ENCODE measurements at places on chromosomes 16 and 17.

DNA sequence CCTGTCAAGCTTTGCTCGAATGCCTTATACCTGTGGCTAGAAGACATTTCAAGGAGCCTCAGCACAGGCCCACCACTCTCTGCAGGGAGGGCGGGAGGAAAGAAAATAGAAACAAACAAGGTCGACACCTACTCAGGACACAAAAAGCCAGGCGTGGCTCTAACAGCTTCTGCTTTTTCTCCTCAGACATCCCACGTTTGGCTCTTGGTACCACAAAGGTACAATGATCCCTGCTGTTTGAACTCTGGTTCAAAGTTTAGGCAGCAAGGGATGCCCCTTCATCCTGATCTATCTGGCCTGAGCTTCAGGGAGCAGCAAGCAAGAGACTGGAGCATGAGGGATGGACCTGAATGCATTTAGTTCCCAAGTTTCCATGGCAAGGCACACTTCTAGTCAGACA is 57.1 kb downstream of the CREBBP start:
- DNase-seq, result no peak

- no peak for DNase-seq
Measured at GRCh38 chr17:50949128-50949988, 83.2 kb upstream of the TOB1 start.

DNA sequence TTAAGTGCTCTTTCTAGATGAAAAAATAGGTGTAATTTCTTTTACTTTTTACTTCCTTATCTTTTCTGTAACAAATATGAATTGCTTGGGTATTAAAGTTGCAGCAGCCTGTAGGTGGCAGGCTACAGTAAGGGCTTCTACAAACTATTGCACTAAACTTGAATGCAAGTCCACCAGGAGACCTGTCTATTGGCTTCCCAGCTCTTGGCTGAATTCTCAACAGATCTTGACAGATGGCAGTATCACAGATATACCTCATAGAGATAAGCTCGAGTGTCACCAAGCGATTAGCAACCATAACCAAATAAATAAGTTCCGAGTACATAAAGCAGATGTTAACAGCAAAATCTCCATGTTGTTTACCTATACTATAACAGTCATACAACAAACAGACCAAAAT is 5.9 kb downstream of the BBS2 start:
- DNase-seq, result no peak

DNA sequence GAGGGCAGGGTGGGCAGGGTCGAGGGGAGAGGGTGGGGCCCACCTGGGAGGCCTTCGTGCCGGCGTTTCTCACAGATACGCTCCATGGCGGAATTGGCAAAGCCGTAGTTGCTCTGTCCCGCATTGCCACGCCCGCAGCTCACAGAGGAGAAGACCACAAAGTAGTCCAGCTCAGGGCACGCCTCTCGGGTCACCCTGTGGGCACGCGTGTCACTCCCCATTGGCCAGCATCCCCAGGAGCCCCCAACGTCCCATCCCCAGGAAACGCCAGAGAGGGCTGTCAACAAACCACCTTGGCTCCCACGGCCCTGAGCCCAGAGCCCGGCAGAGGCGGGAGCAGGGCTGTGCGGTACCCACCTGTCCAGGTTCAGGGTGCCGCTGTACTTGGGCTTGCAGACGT is 16.1 kb downstream of the FASN start:
- no peak for DNase-seq

DNA sequence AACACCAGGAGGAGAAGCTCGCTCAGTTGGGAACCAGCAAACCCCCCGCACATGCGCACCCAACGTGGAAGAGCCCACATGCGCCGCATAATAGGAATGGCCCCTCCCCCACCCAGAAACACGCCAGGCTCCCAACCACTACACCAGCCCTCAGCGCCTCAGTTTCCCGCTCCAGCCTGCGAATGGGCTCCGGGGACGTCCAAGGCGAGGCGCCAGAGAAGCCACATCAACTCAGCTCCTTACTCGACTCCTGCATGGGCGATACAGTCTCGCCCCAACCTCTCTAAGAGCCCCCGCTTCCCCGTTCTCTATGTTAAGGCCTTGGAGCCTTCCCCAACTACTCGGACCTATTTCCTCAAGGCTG is 504 bp downstream of the SRSF1 start:
- peak; percentile 12 for DNase-seq

DNA sequence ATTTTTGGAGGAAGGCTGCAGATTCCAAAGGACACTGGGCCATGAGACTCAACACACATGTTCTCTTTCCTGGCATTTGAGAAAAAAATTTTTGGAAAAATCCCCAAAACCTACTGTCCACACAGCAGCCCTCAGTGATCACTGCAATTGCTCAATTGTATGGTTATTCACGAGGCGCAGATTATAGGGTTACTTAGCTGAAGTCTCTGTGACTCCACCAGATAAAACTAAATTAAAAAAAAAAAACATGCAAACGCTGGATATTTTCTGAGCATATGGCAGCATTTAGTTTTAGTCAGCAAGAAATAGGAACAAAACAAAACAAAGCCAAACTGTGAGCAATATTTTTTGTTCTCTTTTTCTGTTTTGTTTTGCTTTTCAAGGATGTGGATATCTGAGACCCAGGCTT is 83.8 kb upstream of the FAM20A start:
- DNase-seq, result no peak

GRCh38 chr17:64335486-64335885 is 55.2 kb downstream of the PECAM1 start:
- DNase-seq, result no peak

- DNase-seq, result no peak
Measured at GRCh38 chr17:40818343-40818732, 4.1 kb downstream of the KRT10 start.

DNA sequence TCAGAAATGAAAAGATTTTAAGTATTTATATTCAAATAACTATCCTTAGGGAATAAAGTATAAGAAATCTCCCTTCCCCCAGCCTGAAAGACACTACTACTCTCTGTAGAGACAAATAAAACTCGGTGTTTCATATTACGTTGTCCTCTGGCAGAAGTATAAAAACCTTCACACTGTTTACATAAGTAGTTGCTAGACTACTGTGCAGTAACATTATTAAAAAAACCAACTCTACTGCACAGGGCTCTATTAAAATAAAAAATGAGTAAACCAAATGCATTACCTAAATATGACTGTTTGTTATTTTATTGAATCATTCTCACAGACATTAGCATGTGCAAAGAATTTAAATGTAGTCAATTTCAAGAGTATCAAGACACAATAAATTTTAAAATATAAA is 67.4 kb downstream of the MED13 start:
- no peak for DNase-seq

GRCh38 chr16:46712911-46713310 is 23.5 kb downstream of the ORC6 start:
- no peak for DNase-seq

GRCh38 chr16:12801511-12802042 is 2.1 kb downstream of the CPPED1 start:
- DNase-seq, result no peak

- DNase-seq, result no peak
Measured at GRCh38 chr16:60432472-60432871, 1603.8 kb downstream of the CDH8 start.

DNA sequence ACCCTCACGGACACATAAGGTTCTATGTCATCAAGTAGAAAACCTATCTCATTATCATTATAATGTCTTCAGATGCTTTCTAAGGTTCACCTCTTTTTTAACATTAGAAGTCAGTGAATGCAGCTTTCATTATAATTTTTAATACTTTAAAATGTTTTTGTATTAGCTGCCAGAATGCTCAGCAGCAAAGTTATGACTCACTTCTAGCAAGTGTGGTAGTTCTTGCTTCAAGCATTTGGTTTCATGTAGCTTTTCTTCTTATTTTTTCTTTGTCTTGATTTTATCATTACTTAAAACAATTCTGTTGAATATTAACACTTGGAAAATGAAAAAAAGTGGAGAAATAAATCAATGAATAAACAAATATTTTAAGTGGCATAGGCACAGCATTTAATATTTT is 23.4 kb downstream of the LPCAT2 start:
- no peak for DNase-seq

- no peak for DNase-seq
Measured at GRCh38 chr17:74616696-74617095, 6.8 kb downstream of the CD300E start.

DNA sequence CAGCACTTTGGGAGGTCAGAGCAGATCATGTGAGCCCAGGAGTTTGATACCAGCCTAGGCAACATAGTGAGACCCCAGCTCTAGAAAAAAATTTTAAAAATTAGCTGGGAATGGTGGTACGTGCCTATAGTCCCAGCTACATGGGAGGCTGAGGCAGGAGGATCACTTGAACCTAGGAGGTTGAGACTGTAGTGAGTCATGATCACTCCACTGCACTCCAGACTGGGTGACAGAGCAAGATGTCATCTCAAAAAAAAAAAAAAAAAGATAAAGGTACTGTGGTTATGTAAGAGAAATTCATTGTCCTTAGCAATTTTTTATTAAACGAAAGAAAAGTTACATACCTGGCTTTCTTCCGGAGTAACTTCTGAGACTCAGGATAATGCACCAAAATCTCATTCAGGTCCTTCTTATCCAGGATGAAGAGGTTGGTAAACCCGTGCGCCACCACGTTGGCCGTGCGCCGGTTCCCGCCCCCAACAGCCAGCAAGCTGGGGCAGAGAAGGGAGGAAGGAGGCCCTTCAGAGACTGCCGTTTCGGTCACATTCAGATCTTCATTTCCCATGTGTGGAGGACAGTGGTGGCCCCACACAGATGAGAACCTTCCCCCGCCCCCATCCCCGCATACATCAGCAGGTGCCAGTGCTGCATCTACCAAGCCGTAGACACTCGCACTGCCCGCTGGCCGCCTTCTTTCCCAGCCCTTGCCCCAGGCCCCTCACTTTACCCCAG is 73.7 kb downstream of the CNGB1 start:
- no peak for DNase-seq

DNA sequence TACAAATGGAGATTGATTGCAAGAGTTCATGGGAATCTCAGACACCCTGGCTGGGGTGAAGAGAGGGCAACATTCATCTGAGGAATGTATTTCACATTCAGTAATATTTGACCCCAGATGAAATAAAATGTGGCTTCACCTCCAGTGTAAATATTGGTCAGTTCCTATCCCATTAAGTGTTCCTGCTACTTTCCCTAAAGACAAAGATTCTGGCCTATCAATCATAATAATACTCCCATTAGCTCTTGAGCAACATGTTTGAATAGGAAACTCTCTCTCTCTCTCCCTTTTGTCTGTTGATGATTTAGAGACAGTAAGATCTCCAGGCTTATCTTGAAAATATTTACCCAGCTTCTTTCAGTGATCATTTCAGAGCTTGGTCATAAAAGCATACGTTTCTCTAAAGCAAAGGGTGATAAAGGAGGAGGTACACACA is 70.1 kb downstream of the KCNJ2 start:
- no peak for DNase-seq

- DNase-seq, result no peak
Measured at GRCh38 chr17:66670206-66670605, 164.7 kb upstream of the CACNG5 start.

GRCh38 chr17:81978524-81979298 is 1.3 kb downstream of the ASPSCR1 start:
- DNase-seq, result no peak

DNA sequence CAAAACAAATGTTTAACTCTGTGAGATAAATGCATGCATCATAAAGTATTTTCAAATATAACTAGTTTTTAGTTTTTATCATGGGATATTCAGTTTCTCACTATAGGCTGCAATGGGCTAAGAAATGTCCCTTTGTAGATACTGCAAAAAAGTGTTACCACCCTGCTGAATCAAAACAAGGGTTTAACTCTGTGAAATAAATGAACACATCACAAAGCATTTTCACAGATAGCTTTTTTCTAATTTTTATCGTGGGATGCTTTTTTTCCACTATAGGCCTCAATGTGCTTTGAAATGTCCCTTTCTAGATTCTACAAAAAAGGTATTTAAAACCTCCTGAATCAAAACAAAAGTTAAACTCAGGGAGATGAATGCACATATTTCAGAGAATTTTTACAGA is 541.1 kb downstream of the KCNJ18 start:
- no peak for DNase-seq

DNA sequence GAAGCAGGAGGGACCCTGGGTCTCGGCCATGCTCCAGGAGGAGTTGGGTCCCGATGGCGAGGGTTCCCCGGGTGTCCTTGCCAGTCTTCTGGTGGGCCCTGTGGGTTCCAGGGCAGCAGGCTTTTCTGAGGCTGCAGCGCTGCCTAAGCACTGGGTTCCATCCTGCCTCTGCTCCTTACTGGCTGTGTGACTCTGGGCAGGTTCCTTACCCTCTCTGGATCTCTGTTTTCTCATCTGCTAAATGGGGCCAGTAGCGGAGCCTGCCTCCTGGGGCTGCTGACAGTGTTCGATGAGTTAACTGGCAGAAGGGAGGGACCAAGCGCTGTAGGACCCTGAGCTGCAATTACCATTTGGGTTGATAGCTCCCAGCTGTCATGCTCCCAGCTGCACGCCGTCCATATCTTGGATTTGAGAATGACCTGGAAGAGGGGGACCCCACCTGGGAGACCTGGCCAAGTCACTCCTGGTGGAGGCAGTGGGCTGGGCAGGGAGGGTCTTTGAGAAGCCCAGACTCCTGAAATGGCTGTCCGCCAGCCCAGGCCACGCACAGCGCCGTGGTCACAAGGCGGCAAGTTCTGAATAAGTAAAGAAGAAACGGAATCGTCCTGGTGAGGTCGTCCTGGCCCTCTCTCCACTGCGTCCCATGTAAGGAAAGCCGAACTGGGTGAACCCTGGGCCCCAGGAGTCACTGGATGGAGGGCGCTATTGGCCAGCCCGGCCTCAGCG is 47.2 kb upstream of the GSE1 start:
- no peak for DNase-seq

GRCh38 chr16:11507991-11508390 is 78.7 kb downstream of the LITAF start:
- no peak for DNase-seq

DNA sequence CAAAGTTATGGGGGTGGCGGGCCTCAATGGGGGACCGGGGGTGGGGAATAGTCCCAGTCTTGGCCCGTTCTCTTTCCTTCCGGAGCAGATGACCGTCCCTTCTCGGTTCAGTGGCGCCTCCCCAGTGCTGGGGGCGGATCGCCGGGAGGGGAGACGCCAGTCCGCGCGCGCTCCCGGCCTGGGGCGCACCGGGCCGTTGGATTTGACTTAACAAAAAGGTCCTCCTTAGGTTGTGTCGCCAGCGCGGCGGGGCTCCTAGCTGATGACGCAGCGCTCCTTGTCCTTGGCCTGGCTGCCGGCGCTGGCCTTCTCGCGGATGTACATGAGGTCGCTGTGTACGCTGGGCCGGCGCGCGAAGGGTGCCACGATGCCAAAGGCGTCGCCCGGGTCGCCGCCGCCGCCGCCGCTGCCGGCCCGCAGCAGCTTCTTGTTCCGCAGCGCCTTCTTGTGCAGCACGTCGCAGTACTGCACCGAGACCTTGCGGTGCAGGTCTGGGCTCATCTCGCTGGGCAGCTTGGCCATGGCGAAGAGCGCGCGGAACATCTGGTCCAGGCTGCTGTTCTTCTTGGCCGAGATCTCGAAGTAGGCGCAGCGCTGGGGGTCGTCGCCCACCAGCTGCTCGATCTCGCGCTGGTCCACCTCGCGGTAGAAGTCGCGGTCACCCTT is 1.2 kb downstream of the RASD1 start:
- no peak for DNase-seq
